ENCODE measurements at places on chromosomes 16 and 17. TPM values are rescaled to one million over a fixed set of nuclear protein-coding genes. Genes with fewer than 3 reads are reported as not detected.

DNA sequence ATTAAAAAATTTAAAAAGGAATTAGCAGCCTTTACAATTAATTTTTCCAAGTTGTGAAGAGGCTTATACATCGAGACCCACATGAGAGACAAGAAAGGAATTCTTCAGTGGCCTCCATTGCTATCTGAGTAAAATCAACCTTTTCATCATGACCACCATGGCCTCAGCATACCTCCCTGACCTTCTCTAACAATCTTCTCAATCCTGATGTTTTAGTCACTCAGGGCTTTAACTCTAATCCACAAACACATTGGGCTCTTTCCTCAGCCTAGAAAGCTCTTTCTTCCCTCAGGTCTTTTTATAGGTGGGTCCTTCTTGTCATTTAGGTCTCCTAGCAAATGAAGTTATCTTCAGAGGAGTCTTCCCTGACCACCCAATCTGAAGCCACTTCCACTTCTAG is 46.4 kb downstream of the SPOP start:
- no peak for DNase-seq

DNA sequence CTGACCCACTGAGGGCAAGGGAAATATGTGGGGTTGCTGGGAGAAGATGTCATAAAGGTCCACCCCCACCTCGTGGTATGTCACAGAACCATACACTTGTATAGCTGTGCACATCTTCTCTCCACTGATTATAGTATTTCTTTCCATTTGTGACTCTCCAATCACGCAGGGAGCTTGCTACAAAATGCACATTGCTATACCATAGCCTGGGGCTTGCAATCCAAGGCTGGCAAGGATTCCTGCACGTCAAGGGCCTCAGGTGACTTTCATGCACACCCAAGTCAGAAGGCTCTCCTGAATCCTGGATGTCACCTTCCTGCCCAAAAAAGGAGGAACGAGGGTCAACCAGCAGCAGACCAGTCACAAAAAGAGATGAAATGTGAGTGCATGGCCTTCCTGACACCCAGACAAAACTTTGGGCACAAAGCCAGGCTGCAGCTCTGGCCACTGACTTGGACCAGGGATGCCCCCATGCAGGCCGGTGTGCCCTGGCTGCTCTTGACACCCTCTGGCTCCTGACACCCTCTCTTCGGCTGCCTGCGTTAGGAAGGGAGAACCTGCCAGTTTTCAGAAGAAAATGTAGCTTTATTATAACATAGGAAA is 12.1 kb downstream of the TBC1D26 start:
- DNase-seq, result no peak

GRCh38 chr16:47886631-47887415 is 269.0 kb downstream of the ABCC12 start:
- no peak for DNase-seq

DNA sequence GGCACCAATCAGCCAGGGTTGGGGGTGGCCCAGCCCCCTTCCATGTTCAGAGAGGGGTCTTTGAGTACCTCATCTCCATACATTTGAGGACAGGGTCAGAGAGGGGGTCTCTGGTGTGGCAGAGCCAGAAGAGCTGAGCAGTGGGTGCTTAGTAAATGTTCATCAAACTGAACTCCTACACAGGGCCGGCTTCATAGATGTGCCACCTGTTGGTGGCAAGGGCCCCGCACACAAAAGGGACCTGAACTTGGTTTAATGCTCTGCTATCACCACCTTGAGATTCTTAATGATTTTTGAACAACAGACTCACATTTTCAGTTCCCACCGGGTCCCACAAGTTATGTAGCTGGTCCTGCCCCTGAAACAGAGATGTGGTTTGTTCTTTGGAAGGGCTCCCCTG is 9.0 kb upstream of the C1QL1 start:
- DNase-seq, result peak; percentile 43

DNA sequence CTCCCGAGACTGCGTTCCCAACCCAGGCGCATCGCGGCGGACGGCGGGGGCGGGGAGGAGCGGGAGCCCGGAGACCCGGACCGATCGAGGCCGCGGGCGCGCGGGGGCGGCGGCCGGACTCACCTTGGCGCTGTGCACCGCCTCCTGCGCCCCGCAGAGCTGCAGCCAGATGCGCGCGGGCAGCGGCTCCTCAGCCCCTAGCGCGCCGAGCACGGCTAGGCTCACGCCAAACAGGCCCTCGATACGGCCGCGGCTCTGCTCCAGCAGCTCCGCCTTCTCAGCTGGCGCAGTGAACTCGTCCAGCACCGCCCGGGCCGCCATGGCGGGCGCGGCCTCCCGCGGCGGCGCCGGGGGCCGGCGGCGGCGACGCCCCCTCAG is 339 bp downstream of the N4BP1 start:
- DNase-seq, result peak; percentile 97

DNA sequence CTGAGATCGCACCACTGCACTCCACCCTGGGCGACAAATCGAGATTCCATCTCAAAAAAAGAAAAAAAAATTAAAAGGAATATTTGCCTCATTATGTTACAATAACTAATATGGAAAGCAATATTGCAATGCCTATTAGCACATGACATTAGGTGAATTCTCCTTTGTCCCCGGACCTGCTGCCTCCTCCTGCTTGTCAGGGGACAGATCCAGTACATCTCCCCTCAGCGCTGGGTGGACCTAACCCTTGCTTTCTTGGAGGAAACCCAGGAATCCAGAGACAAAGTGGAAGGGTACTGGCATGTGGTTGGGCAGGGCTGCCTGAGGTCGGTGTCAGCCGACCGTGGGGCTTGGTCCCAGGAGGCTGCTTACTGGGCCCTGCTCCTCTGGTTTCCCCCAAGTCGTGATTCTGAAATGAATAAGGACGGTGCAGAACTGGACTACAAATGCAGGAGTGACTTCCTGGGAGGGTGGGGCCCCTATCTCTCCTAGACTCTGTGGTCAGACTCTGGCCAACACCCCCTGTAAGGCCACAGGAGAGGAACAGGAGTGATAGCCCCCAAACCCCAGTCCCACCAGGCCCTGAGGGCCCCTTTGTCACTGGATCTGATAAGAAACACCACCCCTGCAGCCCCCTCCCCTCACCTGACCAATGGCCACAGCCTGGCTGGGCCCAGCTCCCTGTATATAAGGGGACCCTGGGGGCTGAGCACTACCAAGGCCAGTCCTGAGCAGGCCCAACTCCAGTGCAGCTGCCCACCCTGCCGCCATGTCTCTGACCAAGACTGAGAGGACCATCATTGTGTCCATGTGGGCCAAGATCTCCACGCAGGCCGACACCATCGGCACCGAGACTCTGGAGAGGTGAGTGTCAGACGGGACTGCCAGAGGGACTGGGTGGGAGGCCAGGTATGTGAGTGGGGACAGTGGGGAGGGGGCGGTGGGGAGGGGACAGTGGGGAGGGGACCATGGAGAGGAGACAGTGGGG is at the start of gene HBZ:
HBZ (plus strand) TSS at position 504 of the 988 bp plus-strand sequence; CDS start at position 770, 266 bp downstream.
- DNase-seq, result no peak

- DNase-seq, result no peak
Observed at GRCh38 chr16:3609895-3610697, 1.3 kb downstream of the SLX4 start.

GRCh38 chr17:49676276-49676868 is 1.5 kb downstream of the SPOP start:
- DNase-seq, result peak; percentile 22

GRCh38 chr17:31604936-31605335 is 213.5 kb downstream of the RAB11FIP4 start:
- peak; percentile 17 for DNase-seq

DNA sequence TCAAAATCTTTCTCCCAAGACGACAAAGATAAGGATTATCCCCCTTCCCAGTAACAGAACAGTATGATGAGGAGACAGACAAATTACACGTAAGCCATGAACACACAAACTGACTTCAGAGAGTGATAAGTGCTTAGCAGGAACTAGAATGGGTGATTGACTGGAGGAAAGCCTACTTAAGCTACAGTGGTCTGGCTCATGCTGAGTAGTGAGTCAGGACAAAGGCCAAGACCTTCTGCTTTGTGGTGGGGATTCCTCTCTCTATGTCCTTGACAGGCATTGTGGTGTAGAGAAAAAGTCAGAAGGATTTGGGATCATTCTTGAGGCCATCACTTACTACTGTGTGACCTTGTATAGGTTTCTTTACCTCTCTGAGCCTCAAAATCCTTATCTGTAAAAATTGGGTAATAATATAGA is 381.9 kb upstream of the CCL2 start:
- no peak for DNase-seq

DNA sequence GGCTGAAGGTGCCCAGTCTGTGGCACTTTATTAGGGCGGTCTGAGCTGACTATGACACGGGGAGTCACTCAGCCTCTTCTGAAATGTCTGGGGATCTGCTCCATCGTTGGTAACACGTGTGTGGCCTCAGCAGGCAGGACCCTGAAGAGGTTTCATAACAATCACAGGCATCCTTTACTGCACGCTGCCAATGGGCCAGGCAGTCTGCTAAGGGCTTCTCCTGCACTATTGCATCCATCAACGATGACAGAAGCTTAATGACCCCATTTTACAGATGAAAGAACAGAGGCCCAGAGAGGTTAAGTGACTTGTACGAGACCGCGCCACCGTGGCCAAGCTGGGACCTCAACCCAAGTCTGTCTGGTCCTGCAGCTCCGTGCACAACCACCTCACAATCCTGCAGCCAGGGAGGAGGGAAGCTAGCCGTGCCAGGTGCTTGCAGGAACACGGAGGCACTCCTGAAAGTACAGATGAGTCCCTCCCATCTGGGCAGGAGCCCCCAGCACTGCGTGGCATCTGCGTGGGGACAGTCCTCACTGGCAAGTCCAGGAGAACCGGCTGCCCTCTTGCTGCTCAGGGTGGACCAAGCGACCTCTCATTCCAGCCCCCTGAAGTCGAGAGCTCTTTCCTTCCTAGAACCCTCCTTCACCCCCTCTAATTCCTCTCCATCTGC is 40.0 kb downstream of the RPH3AL start:
- DNase-seq, result peak; percentile 46

DNA sequence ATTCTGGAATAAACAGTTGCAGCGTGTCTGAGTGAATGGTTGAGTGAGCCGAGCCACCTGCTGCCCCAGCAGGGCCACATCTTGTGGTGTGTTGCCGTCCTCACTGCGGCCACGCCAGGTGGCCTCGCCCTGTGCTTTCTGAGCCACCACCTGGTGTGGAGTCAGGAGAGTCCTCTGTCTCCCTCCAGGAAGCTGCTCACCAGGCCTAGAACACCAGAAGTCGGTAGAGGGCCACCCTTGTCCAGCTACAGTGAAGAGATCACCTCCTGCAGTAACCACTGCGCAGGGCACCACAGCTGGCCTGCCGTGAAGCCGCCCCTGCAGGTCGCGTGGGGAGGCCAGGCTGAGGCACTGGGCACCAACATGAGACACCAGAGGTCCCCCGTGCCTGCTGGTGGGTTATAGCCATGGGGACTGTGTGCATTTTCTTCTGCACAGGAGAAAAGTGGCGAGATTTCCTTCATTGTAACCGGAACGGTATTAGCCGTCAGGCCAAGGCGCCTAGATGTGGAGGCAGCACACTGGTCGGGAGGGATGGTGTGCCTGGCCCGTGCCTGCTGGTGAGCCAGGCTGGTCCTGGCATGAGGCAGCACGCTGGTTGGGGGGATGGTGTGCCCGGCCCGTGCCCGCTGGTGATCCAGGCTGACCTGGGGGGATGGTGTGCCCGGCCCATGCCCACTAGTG is 28.9 kb upstream of the FOXK2 start:
- peak; percentile 35 for DNase-seq

- no peak for DNase-seq
Observed at GRCh38 chr17:62998665-62999393, 32.8 kb downstream of the TANC2 start.

GRCh38 chr17:43373356-43373755 is 25.4 kb upstream of the ARL4D start:
- DNase-seq, result no peak

DNA sequence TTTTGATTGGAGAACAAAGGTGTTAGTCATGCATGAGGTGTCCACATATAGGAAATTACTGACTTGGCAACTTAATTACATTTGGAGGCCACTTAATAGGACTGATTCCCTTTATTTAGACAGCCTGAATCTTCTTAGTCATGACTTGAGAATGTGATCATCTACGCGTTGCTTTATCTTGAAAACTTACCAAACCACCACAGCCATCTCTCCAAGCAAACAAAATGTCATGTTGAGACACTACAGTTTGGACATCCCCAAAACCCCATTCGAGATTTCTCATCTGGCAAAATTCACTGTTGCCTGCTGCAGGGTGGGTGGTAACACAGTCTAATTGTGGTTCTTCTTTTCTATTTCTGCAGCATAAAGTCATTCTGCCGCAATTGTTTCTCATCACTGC is 176.5 kb upstream of the CDH5 start:
- no peak for DNase-seq

DNA sequence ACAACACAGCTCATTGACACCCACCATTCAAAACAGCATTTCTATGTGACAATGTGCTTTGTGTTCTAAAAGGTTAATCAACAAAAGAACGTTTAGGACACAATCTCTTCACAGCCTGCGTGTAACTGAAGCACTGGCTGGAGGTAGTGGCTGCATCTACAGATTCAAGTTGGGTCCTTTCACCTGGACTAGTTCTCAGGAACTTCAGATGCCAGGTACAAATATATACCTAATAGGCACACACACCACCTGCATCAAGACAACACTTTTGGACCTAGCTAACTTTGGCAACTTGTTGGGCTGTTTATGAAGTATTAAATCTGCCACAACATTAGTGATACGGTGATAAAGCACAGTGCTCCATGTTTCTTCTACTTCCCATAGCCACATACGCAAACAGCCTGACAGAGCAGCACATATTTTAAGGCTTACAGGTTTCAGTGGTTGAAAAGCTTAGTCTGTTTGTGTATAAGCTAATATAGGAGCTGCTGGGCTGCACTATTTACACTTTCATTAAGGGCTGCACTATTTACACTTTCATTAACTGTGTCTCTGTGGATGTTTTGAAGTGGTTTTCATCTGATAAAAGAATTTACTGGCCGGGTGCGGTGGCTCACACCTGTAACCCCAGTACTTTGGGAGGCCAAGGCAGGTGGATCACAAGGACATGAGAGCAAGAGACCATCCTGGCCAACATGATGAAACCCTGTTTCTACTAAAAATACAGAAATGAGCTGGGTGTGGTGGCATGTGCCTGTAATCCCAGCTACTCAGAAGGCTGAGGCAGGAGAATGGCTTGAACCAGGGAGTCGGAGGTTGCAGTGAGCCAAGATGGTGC is 132.6 kb downstream of the PARN start:
- peak; percentile 30 for DNase-seq

GRCh38 chr17:2889256-2889655 is 93.0 kb downstream of the RAP1GAP2 start:
- no peak for DNase-seq

Gene SSTR5
- total RNA-seq, result not detected

Gene ZDHHC1
- total RNA-seq, result 9.0 TPM

Gene CSH1
- not detected for total RNA-seq

Gene FBXO39
- total RNA-seq, result 0.59 TPM

Gene NFATC2IP
- 18.1 TPM for total RNA-seq

Gene SEPTIN1
- total RNA-seq, result not detected

Gene AANAT
- not detected for total RNA-seq

Gene SMPD3
- total RNA-seq, result 0.72 TPM

Gene FZD2
- total RNA-seq, result 15.9 TPM

Gene HS3ST3A1
- 7.1 TPM for total RNA-seq

Data from osteoblast (primary cell).